ENCODE measurements at places on chromosomes 1 and 21. TPM values are rescaled to one million over a fixed set of nuclear protein-coding genes. Genes with fewer than 3 reads are reported as not detected.

DNA sequence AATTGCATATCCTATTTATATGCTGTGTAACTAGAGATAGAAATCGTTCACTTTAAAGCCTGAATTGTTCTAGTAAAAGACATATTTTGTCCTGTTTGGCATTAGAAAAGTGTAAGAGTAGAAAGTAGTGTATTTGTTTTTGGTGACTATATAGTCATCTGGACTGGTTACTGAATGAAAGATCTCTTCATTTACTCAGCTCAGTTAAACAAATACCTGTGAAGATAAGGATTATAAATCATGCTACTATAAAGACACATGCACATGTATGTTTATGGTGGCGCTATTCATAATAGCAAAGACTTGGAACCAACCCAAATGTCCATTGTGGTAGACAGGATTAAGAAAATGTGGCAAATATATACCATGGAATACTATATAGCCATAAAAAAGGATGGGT is 125.1 kb downstream of the PLA2G4A start:
- no peak for DNase-seq

GRCh38 chr1:226868726-226869125 is 1.7 kb upstream of the PSEN2 start:
- DNase-seq = no peak

DNA sequence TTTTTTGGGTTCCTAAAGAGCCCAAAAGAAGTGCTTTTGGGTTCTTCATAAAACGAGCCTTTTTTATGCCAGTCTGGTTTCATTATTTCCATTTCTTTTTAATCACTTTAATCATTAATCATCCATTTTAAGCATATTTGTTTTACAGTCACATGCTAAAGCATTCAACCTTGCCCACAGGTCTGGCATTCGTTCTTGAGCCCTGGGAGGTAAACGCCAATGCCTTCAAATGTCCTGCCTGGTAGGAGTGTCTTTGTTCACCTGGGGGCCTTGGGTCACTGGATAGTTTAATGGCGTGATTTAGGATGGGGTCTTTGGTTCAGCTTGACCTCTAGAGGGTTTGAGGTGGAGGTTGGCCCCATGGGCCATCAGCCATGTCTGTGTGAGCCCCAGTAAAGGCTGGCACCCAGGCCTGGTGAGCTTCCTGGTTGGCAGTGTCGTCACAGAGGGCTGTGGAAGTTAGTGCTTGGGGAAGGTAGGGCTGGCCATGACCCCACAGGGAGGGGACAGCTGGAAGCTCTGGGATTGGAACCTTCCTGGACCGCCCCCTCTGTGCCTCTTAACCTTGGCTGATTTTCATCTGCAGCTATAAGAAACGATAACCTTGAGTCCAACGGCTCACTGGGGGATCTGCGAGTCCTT is 20.2 kb downstream of the C1orf174 start:
- DNase-seq = no peak

DNA sequence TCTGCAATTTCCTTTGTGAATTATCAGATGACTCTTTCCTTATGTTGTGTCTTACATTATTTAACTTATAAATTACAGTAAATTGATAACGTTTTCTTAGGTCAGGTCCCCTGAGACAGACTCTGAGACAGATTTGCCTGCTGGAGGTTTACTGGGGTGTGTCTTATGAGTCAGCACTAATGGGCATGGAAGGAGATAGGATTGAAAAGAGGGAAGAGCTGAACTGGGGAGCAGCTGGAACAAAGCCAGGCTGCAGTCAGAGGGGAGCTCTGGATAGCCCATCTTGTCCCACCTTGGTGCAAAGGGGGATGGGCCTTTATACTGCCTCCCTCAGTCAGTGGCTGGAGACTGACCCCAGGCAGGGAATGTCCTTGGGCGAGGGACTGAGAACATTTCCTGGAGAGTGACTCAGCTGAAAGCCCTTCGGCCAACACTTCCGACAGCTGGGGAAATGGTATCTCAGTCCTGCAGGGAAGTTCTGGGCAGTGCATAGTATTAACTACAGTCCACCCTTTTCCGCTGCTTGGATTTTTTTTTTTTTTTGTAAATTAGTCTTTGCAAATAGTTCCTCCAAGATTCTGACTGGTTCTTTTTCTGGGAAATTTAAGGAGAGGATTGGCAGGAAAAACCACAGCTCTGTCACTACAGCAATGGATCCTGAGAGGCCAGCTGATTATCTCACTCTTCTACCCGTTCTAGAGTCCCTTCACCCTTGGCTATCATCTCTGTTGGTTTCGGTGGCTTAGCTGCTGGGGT is 39.1 kb upstream of the CDC42BPA start:
- DNase-seq = peak; percentile 82

DNA sequence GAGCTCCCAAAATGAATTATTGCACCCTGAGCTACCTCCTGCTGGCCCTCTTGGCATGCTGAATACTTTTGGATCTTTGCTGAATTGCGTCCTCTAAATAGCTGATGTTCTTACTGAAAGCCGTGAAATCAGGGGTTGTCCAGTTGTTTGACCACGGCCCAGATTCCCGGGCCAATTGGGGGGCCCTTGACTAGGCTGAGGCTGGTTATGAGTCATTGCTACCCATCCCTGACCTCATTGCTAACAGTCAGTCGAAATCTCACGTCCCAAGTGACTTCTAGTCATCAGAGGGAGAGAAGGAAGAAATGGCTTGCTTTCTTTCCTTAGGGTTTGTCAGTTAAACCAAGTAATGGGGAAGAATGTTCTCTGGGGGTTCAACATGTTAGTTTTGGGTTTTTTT is 37.4 kb downstream of the SMYD2 start:
- DNase-seq = no peak

CHI3L2 gene
- 36.8 TPM for total RNA-seq
